NCI-H510A treated with DMSO at 0.1 percent for 48 hours (cell line): ENCODE measurements at places on chromosomes 7 and 10.

DNA sequence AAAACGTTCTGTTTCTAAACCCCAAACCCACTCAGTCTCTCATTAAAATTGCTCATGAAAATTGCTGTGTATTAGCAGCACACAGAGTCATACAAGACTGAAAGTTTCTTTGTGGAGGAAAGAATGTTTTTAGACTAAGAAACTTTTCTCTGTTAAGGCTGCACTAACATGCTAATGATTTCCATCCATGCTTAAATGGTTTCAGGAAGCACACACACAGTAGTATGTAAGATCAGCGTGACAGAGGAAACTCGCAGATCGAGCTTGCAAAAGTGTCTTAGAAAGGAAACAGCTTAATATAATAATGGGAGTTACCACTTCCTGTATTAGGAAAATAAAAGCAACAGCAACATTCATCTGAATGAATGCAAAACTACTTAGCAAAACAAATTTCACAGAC is 112.7 kb downstream of the ICA1 start:
- DNase-seq = no peak

- peak; percentile 35 for DNase-seq
Observed at GRCh38 chr7:29330136-29330535, 135.6 kb downstream of the CHN2 start.

- no peak for DNase-seq
Observed at GRCh38 chr7:23298141-23298881, 828 bp upstream of the MALSU1 start.

DNA sequence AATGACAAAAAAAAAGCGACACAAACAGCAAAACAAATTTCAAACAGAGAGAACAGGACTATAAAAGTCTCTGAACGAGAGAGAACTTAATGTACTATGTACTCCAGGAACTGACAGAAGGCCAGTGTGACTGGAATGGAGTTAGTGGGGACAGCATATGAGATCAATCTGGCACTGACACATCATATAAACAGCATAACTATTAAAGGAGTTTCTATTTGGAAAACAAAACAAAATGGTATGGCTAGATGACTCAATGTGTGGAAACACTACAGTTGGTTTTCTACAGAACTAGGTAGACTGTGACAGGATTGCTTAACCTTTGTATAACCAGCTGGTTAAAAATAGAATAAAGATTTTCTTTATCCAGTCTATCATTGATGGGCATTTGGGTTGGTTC is 232.9 kb upstream of the KAT6B start:
- no peak for DNase-seq

- DNase-seq = no peak
Observed at GRCh38 chr7:155412416-155413253, 45.3 kb upstream of the EN2 start.

DNA sequence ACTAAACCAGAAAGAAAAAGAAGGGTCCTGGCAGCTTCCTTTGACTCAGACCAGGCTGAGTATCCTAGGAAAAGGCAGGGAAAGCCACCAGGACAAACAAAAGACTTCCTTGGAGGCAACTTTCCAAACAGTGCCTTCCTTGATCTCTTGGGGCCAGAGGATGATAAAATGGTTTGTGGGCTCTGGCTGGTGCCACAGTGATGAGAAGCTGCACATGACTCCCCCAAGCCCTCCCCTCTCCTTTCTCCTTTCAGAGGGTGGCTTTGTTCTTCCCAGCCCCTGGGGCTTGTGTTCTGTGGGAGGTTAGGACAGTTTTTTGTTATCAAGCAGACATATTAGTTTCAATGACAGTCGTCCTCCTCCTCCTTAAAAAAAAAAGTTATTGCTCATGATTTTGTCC is 183.2 kb downstream of the SEM1 start:
- DNase-seq = no peak

GRCh38 chr7:114160925-114161324 is 242.1 kb upstream of the PPP1R3A start:
- DNase-seq = no peak

DNA sequence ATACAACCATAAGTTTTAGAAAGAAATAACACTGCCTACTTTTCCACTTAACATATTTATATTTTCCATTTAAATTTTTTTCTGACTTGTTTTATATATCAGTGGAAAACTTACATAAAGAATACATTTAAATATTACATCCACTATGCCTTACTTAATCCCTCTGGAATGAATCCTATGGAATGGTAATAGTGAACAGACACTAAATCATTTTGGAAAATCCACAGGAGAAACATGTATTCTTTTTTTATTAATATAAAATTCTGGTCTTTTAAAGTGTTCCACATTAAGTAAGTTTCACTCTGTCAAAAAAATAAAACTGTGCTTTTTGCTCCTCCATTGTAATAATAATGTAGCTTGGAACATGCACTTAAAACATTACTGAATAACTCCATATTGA is 236.8 kb upstream of the LRRN3 start:
- no peak for DNase-seq

- no peak for DNase-seq
Observed at GRCh38 chr7:42137941-42138340, 99.1 kb downstream of the GLI3 start.

- no peak for DNase-seq
Observed at GRCh38 chr7:54995610-54996363, 23.0 kb upstream of the EGFR start.

DNA sequence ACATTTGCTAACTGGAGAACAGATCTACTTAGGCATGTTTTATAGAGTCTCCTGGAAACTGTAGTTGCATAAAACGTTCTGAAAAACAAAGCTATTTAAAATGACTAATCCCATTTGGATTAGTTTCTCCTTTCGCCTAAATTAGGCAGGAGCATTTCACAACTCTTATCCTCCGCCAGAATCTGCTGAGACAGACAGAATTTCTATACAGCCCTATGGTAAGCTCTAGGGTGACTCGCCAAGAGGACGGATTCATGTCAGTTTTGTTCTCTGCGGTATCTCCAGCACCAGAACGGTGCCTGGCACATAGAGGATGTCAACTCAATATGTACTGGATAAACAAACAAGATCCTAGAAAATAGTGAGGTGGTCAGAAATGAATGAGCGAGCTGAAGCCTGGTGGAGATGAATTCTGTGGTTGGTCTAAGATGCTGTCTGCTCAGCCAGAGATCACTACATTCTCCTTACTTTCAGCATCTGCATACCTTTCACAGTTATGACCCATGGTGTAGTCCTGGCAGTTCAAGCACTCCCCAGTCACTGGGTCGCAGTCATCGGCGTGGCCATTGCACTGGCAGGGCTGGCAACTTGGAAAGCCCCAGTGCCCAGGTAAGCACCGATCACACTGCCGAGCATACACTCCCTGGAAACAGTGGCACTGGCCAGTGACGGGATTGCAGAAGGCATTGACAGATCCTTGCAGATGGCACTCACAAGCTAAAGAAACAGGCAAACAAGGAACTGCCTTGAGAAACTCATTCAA is 44.0 kb downstream of the LAMB1 start:
- DNase-seq = no peak

GRCh38 chr7:767941-768731 is 41.1 kb upstream of the PRKAR1B start:
- no peak for DNase-seq

- no peak for DNase-seq
Observed at GRCh38 chr10:131350660-131351059, 39.1 kb upstream of the TCERG1L start.

DNA sequence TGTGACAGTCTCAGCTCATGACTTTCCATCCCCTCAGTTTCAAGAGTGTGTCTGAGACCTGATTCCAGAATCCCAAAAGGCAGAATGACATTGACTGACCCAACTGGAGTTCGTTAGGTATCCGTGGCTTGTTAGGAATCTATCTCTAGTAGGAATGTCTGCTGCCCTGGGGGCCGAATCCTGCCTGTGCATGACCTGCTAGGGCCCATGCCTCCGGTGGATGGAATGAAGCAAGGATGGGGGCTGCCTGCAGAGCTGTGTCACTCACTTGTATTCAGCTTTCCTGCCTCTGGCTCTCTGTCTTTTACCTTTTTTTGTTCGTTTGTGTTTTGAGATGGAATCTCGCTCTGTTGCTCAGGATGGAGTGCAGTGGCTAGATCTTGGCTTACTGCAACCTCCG is 129.5 kb downstream of the SDK1 start:
- no peak for DNase-seq

GRCh38 chr7:36115448-36116321 is 37.4 kb upstream of the EEPD1 start:
- DNase-seq = no peak

GRCh38 chr7:121957626-121958025 is 84.7 kb downstream of the PTPRZ1 start:
- no peak for DNase-seq

DNA sequence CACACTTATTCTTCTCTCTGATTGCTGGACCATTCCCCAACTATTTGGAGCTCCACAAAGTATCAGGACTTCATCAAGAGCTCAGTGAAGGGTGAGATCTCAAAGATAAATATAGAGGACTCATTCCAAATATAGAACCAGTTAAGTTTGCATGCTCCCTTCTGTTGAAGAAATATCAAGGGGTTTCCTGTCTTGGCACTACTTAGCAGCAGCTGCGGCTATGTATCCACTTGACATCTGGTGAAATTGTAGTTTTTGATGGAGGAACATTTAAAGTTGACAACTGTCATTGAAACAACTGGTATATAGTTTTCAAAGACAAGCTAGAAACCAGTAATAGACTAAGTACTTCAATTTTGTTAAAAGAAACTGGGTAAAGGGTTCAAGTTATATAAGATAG is 1.0 kb upstream of the SPAG6 start:
- no peak for DNase-seq

DNA sequence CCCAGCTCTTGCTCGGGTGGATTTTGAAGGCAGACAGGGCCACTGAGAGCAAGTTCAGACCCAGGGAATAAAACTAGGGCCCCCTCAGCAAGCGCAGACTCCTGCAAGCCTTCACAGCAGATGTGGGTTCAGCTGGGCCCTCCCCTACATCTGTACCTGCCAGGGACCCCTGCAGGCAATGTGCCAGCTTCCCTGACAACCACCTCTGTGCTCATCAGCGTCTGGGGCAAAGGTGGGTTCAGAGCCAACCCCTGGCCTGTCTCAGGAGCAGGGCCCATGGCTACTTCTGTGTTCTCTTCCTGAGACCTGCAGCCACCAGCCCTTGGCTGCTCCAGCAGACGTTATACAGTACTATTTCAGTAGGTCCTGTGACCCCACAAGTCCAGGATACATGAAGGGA is 189.5 kb downstream of the DIP2C start:
- DNase-seq = no peak

DNA sequence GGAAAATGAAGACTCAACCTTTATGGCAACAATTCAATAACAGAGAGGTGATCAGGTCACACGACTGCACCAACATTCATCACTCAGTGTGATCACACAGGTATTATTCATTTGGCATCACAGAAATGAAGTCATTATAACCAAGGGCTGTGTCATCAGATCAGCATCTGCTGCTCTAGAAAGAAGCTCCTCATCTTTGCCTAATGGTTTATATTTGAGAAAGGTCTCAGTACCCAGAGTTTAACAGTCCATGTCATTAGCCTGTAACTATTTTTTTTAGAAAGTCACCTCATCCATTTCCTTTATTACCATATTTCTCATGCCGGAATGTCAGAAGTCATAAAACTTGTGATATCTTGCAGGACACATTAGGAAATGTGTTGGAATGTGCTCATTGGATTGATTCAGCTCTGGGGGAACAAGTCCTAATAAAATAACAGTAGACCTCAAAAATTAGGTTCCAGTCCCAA is 45.1 kb upstream of the PRKG1 start:
- no peak for DNase-seq

DNA sequence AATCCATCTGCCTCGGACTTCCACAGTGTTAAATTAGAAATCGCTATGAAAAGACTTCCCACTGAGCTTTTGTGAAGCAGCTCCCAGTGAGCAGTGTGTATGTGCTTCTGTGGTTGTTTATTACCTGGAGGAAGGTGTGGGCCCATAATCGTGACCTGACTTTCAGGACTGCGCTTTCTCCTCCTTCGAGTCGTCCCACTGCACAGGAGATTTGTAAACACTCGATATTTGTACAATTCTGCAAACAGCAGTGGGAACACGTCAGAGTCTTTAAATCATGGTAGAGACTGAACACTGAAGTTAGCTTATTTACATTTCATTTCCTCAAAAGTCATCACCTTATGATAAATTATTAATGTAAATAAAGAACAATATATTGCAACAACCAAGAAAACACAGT is 171.4 kb downstream of the ITGA8 start:
- DNase-seq = no peak

DNA sequence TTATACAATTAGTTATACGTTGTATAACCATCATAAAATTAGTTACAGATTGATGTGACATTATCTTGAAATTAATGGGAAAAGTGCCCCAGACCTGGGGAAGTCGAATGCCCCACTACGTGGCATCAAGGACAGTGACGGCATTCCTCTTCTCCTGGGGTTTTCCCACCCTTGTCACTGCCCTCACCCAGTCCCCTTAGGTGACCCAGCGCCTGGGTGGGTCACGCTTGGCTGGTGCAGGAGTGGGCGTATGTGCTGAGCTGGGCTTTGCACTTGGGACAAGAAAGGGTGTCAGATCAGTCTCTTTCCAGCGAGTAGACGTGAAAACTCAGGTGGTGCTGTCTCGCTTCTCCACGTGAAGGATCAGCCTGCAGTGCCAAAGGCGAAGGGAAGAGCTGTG is 7.6 kb downstream of the FOXK1 start:
- DNase-seq = no peak

GRCh38 chr10:33612116-33612515 is 277.6 kb upstream of the NRP1 start:
- no peak for DNase-seq

- DNase-seq = no peak
Observed at GRCh38 chr7:115004121-115004520, 82.2 kb downstream of the MDFIC start.

DNA sequence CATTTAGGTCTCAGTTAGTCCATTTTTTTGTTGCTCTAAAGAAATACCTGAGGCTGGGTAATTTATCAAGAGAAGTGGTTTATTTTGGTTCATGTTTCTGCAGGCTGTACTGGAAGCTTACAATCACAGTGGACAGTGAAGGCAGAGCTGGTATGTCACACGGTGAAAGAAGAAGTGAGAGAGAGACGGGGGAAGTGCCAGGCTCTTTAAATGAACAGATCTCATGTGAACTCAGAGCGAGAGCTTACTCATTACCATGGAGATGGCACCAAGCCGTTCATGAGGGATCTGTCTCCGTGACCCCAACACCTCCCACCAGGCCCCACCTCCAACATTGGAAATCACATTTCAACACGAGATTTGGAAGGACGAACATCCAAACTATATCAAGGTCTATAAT is 18.9 kb upstream of the PNLIPRP3 start:
- DNase-seq = no peak

DNA sequence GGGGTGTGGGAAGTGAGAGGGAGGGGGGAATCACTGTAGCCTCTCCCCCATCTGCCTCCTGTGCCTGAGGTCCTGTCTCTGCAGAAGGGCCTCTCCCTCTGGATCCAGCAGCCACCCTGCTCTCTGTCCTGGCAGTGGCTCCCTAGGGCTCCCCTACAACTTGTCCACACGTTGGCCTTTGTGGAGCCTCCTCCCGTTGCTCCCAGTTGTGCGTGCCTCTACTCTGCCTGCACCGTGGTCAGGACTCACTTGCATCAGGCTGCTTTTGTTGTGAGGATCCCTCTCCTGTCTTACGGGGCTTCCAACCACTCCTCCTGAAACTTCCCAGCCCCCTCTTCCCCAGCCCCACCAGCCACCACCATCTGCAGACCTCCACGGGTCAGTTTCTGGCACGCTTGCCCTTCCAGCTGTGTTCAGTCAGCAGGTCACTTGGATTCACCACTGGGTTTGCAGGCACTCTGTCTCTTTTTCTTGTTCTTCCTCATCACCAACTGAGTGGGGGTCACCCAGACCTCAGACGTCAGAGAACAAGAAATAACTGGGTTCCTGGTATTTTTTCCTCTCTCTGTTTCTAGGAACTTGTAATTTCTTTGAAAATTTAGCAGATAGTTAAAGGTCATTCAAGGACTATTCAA is 62.3 kb downstream of the RAMP3 start:
- DNase-seq = no peak

- DNase-seq = no peak
Observed at GRCh38 chr10:77526868-77527617, 110.6 kb downstream of the KCNMA1 start.
